ENCODE measurements at places on chromosomes 2 and 18.

DNA sequence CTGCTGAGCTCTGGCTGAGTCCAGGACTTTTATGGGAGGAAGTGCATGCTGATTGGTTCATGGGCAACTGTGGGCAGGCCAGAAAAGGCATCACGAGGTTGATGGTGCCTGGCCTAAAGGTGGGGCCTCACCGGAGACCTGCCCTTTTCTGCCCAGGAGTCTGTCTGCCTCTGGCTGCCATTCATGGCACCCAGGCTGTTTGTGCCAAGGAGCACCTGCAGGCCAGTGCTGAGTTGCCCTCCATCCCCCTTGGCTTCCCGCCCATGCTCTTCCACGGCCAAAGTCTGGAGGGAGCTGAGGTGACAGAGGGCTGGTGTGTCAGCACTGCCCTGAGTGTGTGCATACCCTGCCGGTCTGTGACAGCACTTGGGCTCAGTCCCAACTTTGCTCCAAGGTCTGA lies 123.2 kb downstream of the PTH2R start:
- DNase-seq, result no peak

DNA sequence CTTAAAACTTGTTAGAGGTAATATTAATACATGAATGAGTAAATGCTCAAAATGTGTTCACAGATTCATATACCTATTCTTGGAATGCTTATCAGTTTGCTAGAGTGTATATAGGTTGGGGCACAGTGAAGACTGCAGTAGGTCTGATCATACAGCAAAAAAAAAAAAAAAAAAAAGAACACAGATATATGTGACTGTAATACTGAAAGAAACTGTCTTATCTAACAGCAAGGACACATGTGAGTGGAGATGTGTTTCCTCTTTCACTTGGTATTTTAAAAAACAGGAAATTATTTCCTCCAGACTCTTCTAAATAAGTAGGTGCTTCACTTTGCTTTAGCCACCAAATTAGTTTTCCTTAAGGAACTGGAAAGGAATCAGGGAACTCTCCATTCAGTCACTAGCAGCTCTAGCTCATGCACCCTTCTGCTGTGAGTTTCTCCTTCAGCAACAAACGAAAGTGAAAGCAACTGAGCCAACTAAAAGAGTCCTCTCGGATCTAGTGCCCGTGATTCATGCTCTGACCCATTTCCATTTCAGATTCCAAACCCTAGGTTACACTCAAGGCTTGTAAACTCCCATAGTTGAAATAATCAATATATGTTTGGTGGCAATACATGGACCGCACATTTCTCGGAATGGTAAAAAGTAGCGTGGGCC lies 98.5 kb downstream of the DSEL start:
- no peak for DNase-seq

- DNase-seq, result no peak
These were observed 32.2 kb downstream of the TLK1 start for GRCh38 chr2:171128461-171128860.

DNA sequence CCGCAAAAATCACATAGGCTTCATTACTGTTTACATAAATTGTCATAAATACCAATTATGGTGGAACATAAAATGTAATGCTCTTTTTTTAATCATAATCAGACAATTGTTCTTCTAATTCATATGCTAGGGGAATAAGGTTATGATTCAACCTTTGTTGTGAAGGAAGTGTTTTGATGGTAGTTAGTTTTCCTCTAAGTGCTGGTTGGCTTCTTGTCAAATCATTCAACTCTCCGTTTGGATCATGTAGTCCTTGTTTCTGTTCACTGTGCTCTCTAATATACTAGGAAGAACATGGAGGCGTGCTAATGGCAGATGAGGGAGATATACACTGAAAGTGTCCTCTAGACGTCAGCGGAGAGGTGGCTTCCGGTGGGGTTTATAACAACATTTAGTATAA lies 1938.0 kb upstream of the PIK3C3 start:
- DNase-seq, result no peak

- no peak for DNase-seq
These were observed 28.3 kb upstream of the DSC1 start for GRCh38 chr18:31190919-31191318.

GRCh38 chr2:242060212-242060835 lies 190.8 kb downstream of the RTP5 start:
- no peak for DNase-seq

DNA sequence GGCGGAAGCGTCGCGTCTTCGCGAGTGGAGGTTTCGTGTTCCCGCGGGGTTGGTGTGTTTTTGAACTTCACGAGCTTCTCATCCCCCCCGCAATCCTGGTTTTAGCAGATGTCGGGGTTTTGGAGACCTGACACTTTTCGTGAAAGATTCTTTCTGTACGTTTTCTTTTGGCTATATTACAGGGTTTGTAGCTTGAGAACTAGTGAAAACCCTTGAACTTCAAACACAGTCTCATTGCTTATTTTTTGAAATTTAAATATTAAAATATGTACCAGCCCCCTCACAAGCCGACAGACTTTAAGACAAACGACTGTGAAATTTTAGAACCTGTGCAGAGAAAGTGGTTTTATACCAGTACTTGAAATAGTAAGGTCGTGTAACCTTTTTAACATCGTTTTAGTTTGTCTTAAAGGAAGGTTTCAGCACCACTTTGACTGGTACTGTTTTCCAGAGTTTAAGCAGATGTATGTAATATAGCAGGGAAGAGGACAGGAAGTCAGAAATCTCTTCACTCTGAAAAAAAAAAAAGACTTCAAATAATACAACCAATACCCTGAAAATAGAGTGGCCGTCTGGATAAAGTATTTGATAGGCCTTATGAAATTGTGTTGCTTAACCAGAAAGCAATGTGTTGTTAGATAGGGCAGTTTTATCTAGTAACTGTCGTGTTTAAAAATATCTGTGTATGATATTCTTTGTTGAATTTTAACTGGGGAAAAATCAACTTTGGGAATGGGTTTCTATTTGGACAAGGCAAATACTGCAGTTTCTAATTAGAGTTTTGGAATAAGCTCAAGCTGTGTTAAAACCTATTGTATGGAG lies 1.4 kb downstream of the SPATS2L start:
- DNase-seq, result no peak
